ENCODE measurements at places on chromosomes 11 and 22.

GRCh38 chr11:36689442-36689841 is 91.4 kb upstream of the RAG2 start:
- DNase-seq = no peak

DNA sequence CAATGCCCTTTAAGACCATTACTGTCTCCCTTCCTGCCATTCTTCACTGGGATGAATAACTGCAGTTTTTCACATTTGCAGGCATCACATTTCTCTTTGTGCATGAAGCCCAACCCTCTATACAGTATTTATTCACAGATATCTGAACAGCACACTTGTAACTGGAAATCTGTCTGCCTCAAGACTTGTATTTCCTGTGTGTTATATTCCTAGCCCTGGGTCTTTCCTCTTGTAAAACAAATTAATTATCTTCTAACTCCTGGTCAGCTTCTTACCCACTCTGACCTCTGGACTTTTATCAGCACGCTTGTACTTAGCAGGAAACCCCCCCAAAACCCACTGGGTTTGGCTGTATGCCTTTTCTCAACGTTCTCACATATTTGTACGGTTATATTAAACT is 2.0 kb downstream of the CSRP3 start:
- no peak for DNase-seq

- peak; percentile 71 for DNase-seq
Observed at GRCh38 chr22:39820256-39820655, 73.3 kb downstream of the ENTHD1 start.

GRCh38 chr11:59225017-59225416 is 12.3 kb upstream of the MPEG1 start:
- DNase-seq = no peak

DNA sequence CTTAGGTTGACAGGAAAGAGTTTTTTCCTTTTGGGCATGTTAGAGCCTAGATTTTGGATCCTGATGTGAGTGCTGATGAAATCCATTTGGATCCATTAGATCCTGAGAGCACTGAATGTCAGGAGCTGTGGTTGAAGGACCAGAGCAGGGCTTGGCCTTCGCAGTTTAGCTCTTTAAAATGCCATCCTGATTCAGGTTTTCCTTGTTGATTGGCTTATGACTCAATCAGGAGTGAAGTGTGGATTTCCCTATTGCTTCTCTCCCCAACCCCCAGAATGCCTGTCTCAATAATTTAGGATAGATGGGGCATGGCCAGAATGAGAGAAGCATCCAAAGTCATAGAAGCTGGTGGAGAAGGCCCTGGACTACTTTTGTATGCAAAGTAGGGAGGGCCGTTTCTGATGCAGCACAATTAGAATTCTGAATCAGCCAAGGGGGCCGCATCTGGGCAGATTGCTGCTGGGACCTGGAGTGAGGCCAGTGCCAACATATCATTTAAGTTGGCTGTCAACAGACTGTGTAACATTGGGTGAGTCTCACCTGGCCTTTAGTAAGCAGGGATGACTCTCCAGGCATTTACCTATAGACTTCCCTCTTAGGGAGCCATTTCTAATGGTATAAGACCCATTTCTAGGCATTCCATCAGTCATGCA is 80.5 kb downstream of the TEAD1 start:
- DNase-seq = peak; percentile 30

DNA sequence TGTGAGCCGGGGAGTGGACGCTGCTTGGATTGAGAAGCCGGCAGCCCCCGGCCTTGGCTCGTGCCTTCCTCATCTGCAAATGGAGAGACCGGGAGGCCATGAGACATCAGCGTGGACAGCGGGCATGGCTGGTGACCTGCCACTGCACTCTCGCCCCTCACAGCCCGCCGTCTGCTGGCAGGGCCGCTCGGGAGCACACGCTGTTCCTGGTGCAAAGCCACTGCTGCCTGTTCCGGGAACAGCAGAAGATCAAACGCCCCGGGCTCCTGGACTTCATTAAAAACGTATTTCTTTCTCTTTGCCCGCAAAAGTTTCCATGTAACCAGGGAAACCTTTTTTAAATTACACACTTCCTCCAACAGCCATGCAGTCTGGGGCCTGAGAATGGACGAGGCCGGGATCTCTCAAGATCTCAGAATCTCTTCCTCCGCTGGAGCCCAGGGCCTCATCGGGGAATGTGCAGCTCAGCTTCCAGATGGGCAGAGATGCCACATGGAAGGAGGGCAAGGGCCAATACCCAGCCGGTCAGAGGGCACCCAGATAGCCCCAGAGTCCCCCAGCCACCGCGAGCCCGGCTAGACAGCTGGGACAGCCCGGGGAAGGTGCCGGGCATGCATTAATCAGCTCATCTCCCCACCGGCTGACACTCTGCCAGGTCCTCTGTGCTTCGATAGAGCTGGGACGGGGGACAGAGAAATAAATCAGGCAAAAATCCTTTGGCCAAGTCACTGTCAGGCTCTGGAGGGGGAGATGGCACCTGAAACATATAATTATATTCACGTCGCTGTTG is 62.8 kb upstream of the PRR5 start:
- DNase-seq = no peak

- no peak for DNase-seq
Observed at GRCh38 chr22:32208681-32209080, 3.8 kb upstream of the RFPL2 start.

- DNase-seq = no peak
Observed at GRCh38 chr11:130415731-130416529, 12.5 kb downstream of the ADAMTS8 start.

DNA sequence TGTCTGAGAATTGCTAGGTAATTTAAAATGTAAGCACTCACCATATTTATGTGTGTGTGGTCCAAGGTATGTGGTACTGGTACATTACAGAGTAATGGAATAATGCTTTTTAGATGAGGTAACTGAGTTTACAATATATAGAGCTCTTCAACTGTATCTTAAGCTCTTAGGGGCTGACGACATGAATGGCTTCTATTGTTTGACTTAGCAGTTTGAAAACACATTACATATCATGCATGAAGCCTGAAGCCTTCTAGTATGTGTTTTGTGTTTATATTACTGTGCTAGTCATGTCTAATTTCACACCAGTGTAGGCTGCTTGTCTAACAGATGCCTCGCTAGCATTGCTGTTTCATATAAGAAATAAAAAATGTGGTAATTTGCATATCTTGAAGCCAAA is 37.2 kb downstream of the GAS2 start:
- no peak for DNase-seq

GRCh38 chr11:33667819-33668467 is 32.7 kb downstream of the C11orf91 start:
- DNase-seq = no peak

GRCh38 chr11:6249770-6250555 is 9.7 kb upstream of the CCKBR start:
- DNase-seq = peak; percentile 77

DNA sequence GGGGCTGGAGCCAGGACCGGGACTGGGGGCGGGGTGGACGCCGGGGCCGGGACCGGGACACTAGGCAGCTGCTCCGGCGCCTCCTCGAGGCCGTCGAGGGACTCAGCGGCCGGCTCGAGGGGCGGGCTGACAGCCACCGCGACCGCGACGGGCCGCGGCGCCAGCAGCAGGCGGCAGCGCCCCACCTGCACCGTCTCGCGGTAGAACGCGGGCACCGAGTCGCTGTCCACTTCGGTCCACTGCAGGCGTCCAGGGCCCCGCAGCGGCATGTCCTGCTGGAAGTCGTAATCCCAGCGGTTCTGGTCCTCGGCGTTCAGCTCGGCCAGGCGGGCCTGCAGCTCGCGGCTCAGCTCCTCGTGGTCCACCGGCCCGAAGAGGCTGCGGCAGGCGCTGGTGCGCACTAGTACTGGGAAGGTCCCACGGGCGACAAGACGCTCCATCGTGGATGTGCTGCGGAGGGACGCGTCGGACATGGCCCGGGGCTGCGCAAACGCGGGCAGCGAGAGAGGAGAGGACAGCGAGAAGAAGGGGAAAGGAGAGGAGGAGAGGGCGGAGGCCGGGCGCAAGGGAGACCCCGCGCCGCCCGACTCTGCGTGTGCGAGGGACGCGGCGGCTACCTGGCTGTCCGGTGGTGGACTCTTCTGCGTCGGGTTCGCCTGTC is 428 bp downstream of the CDKN1C start:
- no peak for DNase-seq

DNA sequence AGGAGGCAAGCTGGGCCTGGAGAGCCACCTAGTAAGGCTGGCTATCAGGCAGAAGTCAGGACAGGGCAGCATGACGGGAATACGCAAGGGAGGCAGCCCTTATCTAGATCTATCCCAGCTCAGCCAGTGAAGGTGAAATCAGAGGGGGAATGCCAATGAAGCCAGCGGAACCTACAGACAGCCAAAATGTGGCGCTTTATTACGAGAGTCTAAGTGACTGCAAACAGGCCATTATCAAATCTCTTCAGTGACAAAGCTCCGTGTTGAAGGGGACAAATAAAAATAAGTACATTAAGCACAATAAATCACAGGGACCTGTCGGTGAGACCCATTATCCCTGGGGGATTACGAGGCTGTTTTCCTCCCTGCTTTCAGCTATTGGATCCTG is 22.8 kb downstream of the LARGE1 start:
- no peak for DNase-seq

DNA sequence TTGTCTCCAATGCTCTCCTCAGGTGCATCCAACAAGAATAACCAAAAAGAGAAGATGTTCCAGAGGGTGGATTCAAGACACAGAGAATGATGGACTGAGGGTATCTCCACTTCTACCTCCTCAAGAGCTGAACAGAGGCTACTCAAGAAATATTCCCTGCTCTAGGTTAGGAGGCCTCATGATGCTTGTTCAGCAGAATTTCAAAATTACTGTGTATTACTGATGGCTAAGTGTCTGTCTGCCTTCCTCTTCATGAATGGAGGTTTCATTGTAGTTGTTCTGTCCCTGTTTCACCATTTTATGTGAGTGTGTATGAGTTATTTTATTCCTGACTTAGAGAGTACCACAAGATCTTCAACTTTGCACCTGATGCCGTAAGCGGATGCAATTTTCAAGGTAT is 76.8 kb downstream of the JRKL start:
- no peak for DNase-seq

GRCh38 chr11:95327273-95327948 is 96.4 kb upstream of the SESN3 start:
- DNase-seq = no peak

- no peak for DNase-seq
Observed at GRCh38 chr22:17476838-17477237, 86.5 kb upstream of the SLC25A18 start.

- no peak for DNase-seq
Observed at GRCh38 chr22:22914726-22915669, 27.4 kb downstream of the IGLL5 start.

DNA sequence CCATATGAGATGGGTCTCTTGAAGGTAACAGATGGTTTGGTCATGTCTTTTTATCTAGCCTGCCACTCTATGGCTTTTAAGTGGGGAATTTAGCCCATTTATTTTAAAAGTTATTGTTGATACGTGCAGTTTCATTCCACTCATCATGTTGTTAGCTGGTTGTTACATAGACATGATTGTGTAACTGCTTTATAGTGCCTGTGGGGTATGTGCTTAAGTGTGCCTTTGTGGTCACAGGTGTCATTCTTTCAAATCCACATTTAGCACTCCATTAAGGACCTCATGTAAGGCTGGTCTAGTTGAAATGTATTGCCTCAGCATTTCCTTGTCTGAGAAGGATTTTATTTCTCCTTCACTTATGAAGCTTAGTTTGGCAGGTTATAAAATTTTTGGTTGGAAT is 263.8 kb upstream of the LUZP2 start:
- DNase-seq = no peak

DNA sequence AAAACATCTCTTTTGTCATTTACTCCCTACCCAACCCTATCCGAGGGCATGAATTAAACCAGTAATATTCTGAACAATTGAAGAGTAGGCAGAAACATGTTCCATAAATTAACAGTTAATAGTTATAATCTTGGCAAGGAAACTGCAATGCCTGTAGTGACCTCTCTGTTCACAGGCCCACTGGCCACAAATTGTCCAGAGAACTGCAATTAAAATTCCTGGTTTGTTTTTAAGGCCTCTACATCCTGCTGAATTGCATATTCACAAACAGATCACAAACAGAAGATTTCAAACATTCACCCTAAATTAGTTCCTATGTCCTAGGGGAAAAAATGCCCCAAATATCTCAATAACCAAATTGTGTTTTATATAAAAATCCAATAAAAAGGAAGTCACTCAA is 143.2 kb upstream of the TRPC6 start:
- no peak for DNase-seq

DNA sequence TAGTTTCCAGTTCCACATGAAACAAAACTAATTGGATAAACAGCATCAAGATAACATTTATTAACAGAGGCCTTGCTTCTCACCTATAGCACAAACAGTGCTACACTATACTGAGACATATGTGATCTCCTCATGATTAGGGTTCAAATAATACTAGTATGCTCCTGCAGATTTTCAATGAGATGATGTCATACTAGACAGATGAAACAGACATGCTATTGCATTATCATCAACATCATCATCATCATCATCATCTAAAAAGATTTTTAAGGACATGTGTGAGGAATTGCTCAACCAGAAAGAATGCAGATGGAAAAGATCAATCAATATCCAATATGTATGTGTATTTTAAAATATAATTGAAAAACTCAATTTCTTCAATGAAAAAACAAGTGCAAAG is 932.3 kb downstream of the METTL15 start:
- DNase-seq = no peak

GRCh38 chr11:94305146-94305545 is 766 bp downstream of the IZUMO1R start:
- peak; percentile 55 for DNase-seq

DNA sequence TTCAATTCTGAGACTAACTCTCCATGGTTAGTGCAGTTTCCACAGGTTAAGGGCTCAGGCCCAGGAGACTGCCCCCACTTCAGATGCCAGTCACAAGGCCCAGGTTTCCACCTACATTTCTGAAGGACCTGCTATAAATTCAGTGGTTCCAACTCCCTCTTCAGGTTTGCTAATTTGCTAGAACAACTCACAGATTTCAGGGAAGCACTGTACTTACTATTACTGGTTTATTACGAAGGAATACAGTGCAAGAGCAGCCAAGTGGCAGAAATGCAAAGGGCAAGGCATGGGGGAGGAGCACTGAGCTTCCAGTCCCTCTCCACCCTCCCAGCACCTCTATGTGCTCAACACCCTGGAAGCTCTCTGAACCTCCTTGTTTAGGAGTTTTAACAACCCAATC is 39.3 kb upstream of the SPON1 start:
- no peak for DNase-seq
